Fibroblast of skin of scalp (primary cell): ENCODE measurements at places on chromosomes 13 and 19.

DNA sequence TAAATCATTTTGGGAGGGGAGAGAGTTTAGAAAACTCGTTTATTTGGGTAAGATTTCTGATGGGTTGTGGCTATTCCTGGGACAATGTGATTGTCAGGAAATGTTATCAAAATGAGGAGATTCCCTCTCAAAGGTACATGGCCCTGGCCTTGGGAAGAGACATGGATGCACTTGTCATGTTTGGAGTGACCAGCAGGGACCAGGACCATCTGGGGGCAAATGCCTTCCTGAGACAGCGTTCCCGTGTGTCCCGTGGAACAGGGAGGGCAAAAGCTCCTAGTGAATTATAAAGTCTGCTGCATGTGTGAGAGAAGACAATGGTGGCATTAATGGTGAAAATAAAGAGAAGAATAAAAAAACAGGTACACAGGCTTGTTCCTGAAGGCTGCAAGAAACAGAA lies 317.3 kb downstream of the ZNF536 start:
- no peak for DNase-seq

DNA sequence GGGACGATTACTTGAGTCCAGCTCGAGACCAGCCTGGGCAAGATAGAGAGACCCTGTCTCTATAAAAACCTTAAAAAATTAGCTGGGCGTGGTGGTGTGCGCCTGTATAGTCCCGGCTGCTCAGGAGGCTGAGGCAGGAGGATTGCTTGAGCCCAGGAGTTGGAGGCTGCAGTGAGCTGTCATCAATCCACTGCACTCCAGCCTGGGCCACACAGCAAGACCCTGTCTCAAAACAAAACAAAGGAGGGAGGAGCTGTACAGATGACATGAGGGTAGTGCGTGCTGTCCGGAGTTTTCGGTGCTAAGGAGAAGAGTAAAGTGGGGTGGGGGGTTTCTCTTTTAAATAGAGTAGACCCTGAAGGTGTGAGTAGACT lies 22.6 kb downstream of the HDGFL2 start:
- DNase-seq = no peak

DNA sequence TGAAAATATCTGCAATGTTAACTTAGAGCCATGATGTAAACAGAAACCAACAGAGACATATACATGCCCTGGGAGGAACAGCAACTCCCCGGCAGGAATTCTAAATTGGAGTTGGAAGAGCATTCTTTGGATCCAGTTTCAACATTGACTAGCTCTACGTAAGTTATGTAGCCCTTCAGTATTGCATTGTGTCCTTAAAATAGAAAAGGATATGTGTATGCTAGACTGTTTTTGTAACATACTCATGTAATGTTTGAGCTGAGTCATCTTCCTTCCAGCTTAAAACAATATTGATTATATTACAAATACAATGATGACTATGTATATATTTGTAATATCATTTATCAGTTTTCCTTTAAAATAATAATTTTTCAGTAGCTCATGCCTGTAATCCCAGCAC lies 1422.2 kb upstream of the PCDH20 start:
- DNase-seq = peak; percentile 52

- no peak for DNase-seq
These were observed 109.3 kb downstream of the KDM4B start for GRCh38 chr19:5078182-5078581.

DNA sequence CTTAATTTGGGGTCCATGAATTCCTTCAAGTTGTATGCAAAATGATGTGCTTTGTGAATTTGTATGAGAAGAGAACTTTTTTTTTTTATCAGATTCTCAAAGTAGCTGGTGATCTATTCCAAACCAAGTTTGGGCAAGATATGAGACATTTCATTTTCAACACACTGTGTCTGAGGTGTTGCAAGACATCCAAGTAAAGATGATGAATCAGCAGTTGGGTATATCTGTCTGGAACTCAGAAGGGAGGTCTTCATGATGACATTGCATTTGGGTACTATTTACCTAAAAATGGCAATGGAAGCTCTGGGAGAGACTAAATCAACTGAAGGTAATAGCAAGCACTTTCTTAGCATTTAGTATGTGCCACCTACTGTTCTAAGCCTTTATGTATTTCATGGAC lies 2.8 kb downstream of the FAM124A start:
- DNase-seq = no peak

DNA sequence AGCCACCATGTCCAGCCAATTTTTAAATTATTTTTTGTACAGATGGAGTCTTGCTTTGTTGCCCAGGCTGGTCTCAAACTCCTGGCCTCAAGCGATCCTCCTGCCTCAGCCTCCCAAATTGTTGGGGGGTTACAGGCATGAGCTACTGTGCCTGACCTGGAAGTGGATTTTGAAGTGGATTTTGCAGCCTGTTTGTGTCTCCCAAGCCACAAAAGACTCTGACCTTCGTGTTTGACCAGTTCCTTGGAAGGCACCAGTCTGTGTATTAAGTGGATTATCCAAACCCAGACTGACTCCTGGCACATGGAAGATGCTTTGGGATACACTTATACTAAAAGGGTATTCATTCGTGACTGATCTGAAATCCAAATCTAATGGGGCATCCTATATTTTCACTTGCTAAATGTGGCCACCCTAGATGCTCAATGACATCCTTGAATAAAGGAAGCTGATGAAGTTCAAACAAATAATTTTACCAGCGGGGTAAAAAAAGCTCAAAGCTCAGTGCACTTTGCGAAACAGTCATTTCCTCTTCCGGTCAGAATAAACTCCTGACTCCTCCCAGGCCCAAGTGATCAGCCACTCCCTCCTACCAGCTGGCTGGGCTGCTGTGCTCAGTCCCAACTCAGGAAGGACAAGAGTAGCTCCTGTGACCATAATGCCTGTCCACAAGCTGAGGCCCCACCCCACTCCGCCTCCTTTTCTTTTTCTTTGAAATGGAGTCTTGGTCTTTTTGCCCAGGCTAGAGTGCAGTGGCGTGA lies 32.6 kb upstream of the GATAD2A start:
- peak; percentile 20 for DNase-seq

GRCh38 chr13:21971662-21972621 lies 301.1 kb downstream of the FGF9 start:
- DNase-seq = peak; percentile 83

DNA sequence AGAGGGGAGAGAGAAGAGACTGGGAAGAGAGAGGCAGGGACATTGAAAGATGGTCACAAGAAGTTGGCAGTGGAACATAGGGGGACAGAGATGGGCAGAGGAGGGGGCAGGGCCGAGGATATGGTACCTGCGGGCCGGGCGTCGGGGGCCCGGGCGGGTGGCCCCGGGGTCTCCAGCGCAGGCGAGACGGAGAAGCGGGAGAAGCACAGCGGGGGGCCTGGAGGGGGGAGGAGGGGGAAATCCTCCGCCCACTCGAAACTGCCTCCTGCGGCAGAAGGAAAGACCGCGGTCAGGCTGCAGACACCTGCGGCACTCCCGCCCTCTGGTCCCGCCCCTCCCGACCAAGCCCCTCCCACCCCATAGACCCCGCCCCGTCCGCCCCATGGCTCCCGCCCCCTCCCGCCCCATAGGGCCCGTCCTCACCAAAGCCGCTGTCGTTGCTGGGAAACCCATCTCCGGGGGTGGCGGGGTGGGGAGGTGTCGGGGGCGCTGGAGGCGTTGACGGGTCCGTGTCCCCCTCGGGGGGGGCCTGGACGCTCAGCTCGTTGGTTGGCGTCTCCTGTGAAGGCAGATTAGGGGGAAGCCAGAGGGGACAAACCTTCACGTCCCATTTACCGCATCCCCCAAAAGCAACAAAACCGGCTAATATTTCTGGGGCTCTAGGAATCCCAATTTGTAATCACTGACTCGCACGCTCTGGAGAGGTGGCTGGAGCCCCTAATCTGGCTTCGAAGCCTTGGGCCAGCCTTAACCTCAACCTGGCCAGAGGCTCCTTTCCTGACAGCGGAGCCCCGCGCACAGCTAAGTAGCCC lies 20.4 kb downstream of the LMTK3 start:
- peak; percentile 23 for DNase-seq

- DNase-seq = no peak
These were observed 33.5 kb downstream of the DOT1L start for GRCh38 chr19:2197270-2197669.

DNA sequence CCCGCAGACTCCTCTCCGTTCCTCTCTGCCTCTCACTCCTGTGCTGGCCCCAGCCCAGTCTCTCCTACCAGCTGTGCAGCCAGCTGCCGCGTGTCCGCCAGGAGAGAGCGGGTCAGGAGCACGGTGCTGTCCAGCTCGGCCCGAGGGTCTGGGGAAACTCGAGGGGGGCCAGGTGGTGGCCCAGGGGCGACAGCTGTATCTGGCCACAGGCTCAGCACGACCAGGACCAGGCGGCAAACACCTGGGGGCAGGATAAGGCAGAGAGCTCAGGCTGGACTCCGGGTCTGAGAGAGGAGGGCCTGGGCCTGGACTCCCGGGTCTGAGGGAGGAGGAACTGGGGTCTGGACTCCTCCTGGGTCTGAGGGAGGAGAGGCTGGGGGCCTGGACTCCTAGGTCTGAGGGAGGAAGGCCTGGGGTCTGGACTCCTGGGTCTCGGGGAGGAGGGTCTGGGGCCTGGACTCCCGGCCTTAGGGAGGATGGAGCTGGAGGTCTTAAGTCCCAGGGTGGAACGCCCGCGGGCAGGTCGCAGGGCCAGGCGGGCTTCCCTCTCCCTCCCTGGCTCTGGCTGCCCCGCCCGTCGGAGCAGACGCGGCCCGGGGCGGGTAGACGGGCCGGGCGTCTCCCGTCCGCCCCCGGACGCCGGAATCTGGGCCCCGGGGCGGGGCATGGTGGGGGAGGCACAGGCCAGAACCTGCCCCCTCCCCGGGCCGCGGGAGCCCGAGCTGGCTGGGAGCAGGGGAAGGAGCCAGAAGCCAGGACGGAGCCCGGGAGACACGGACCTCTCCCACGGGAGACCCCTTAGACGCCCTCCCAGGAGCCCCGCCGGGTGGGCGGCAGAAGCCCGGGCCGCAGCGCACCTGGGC lies 1.3 kb downstream of the IL11 start:
- peak; percentile 77 for DNase-seq
